ENCODE measurements at places on chromosomes 1 and 21.

DNA sequence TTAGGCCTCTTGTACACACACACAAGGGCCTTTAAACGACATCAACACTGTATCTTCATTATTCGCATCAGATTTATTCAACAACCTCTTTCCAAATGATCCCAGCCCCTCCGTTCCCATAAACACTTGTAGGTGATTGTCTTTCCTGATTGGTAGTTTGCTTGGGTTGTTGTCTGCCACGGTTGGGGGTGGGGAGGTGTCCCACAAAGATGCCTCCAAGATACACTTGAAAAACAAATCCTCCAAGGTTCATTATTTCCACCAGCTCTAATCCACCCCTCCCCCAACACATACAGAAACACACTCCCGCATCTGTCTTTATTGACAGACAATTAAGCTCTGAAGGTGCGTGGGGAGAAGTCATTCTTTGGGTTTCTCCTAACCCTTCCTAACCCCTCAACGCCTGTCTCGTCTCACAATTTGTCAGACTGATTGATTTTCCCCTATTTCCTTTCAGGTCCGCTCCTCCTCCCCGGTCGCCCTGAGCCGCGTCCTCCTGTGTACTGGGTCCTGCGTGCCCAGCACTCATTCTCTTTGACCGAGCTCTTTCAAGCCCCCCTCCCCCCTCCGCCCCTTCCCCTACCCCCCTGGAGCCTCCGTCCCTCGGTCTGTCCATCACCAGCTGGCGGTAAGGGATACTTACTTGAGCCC lies 1.4 kb downstream of the WDR26 start:
- DNase-seq, result no peak

- DNase-seq, result no peak
Observed at GRCh38 chr1:226736001-226736907, 2.8 kb downstream of the ITPKB start.

- DNase-seq, result no peak
Observed at GRCh38 chr1:201912832-201913231, 24.1 kb downstream of the SHISA4 start.

DNA sequence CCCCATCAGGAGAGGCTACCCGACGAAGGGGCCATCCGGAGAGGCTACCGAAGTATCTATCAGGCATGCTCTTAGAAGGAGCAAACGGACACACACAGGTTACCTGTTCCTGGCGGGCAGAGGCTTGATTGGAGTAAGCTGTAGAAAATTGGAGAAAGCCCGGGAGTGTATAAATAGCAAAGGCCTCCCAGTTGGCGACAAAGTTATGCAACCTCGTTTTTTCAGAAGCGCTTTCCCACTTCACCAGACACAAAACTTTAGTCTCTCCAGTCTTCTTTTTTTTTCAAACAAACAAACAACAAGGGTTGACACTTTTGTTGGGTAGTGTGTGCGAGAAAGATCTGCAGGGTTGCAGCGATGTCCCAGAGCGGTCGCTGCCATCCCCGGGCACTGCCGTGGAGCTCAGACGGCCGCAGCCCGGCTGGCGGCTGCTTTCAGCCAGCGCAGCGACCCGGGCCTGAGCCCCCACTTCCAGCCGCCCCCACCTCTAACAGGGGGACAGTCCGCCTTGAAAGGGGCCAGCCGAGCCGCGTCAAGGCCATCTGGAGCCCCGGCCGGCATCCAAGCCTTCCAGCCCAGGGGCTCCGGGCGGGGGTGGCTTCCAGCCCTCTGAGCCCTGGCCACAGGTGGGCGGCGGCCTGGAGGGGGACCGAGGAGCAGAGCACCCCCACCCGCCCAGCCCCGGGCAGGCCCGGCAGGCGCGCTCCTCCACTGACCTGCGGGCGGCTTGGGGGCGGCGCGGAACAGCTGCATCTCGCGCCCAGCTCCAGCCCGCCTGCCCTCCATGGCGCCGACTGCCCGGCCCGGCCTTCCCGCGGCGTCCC lies 616 bp downstream of the MCOLN3 start:
- no peak for DNase-seq

GRCh38 chr1:94329986-94330385 lies 88.2 kb upstream of the ABCD3 start:
- no peak for DNase-seq

DNA sequence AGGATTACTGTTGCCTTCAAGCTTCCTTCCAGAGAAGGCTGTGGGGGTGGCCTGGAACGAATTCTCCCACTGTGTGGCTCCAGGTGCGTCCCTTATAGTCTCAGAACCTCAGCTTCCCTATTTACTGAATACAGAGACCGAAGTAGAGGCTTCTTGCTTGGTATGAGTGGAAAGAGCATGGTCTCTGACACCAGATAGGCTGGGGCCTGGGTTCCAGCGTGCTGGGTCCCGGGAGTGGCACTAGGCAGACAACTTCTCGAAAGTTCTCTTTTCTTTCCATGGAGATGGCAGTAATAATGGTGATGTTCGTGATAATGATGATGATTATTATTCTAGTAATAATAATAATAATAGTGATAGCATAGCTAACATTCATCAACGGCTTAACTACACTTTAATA lies 161.7 kb downstream of the PTPRU start:
- DNase-seq, result no peak

DNA sequence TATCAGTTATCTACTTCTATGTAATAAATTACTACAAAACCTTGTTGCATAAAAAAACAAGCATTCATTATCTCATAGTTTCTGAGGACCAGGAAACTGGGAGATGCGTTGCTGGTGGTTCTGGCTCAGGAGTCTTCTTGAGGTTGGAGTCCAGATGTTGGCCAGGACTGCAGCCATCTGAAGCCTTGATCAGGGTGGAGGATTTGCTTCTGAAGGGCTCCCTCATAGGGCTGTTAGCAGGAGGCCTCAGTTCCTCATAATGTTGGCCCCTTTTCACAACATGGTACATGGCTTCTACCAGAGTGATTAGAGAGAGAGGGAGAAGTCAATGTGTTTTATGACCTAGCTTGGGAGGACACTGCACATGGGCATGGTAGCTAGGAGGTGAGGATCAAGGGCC lies 137.4 kb downstream of the CNIH3 start:
- no peak for DNase-seq

GRCh38 chr1:85624361-85624760 lies 43.8 kb downstream of the CCN1 start:
- DNase-seq, result no peak

GRCh38 chr21:43948740-43949498 lies 63.2 kb upstream of the TRAPPC10 start:
- DNase-seq, result no peak

DNA sequence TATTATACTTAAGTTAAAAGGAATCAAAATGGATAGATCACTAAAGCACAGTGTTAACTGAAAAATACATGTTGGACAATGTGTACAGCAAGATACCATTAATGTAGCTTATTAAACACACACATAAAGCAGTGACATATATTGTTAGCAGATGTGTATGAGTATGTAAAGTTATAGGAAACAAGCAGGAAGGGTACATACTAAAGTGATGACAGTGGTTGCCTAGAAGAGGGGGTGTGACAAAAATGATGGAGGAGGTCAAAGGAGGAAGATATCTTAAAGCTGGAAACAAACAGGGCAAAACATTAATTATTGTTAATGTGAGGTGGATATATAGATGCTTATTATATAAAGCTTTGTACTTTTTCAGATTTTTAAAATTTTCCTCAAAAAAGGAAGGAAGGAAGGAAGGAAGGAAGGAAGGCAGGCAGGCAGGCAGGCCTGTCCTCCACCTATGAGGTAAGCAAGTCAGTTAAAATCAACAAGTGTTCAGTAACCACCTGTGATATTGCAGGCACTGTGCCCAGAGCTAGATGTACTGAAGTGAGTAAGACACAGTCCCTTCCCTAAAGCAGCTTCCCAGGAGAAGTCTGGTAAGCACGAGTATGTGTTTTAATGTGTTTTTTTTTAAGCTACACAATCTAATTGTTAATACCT lies 252.9 kb upstream of the NR5A2 start:
- DNase-seq, result no peak

GRCh38 chr1:223750730-223751570 lies 38.6 kb downstream of the CAPN2 start:
- no peak for DNase-seq

- no peak for DNase-seq
Observed at GRCh38 chr1:228089519-228090380, 7.2 kb downstream of the ARF1 start.

GRCh38 chr1:34828611-34829010 lies 30.9 kb downstream of the SMIM12 start:
- no peak for DNase-seq

DNA sequence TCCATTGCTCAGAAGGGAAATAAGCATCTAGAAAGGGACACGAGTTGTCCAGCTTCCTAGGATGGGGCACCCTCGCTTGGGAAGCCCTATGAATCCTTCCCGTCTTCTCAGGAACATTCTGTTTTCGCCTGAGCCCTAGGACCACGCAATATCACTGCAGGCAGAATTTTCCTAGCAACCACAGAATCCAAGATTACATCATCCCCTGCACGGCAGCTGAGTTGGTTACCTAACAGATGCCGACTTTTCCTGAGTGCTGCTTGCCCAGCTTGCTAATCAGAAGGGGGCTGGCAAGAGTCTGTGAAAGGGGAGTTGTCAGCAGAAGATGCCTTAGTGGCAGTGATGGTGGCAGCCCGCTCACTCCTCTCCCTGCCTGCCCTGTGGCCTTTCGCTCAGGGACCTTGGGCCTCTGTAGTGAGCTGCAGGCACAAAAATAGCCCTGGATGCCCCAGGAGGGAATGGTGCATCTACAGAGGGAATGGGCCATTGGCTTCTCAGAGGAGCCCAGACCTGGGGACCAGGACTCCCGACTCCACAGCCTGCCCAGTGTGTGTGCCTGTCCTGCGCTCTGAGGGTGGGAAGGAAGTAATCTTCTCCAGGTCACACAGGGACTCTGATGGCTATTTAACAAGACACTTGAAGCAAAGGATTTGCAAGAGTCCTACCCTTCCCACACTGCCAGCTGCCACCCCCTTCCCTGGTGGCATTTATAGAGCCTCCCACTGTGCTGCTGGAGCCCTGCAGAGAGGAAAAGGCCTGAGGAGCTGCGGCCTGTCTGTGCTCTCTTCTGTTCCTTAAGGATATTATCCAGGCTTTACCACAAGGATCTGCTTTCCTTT lies 28.9 kb upstream of the CLSTN1 start:
- DNase-seq, result no peak

GRCh38 chr1:147771226-147772125 lies 11.1 kb upstream of the GJA5 start:
- DNase-seq, result no peak

DNA sequence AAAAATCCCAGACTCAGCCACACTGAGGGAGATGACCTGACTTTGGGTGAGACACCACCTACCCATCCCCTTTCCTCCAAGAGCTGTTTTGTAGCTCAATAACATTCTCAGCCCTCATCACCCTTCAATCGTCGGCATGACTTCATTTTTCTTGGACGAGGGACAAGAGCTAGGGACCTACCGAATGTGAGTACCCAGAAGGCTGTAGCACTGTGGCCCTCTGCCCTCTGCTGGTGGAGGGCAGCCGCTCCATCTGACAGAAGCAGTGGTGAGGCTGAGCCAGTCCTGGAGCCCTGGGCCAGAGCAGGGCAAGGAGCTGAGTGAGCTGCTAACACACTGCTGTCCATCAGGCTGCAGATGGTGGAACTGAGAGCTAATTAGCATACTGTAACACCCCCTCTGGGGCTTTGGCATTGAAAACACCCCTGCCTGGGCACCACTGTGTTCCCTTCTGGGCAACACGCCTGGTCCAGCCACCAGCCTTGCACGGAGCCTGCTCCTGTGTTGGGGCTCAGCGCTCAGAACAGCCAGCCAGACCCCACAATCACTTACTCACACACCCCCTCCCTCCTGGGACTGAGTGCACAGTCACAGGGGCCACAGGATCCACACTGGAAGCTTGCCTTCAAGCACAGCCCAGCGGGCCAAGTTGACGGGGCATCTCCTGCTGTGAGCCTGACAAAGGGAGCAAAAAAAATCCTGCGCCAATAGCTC lies 18.3 kb upstream of the ALPL start:
- DNase-seq, result no peak
